Stimulated activated naive CD4-positive, alpha-beta T cell treated with Interleukin-2 at 50 U/mL for 16 hours (primary cell): ENCODE measurements at places on chromosomes 3 and 15.

GRCh38 chr3:195007766-195008165, 263.2 kb downstream of the XXYLT1 start:
- DNase-seq: no peak

DNA sequence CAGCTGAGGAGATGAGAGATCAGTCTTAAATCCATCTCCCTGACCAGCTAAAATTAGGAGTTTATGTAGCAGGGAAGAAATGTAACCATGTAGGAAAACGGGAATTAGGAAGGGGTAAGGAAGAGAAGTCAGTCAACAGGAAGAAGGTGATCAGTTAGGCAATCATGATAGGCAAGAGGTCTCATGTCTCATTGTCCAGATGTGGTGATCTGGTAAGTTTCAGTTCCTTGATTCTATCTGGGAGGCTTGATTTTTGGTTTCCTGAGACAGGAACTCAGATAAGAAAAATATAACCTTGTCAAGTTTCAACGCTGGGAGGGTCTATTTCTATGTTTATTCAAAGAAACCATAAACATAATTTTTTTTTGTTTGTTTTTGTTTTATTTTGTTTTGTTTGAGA, 40.3 kb upstream of the TBC1D5 start:
- no peak for DNase-seq

DNA sequence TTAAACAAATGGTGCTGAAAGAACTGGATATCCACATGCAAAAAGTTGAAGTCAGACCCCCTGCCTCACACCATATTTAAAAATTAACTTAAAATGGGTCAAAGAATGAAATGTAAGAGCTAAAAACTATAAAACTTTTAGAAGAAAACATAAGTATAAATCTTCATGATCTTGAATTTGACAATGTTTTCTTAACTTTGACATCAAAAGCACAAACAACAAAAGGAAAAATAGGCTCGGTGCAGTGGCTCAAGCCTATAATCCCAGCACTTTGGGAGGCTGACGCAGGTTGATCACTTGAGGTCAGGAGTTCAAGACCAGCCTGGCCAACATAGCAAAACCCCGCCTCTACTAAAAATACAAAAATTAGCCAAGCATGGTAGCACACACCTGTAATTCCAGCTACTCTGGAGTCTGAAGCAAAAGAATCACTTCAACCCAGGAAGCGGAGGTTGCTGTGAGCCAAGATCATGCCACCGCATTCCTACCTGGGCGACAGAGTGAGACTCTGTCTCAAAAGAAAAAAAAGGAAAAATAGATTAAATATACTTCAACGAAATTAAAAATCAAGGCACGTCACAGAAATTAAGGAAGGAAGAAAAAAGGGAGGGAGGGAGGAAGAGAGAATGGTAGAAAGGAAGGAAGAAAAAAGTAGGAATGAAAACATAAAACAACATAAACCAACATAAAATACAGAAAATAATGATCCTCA, 1.5 kb downstream of the RAB27A start:
- no peak for DNase-seq

- DNase-seq: no peak
Observed at GRCh38 chr3:128550113-128550440, 57.1 kb upstream of the GATA2 start.

- no peak for DNase-seq
Observed at GRCh38 chr3:148360051-148360450, 337.7 kb upstream of the AGTR1 start.

DNA sequence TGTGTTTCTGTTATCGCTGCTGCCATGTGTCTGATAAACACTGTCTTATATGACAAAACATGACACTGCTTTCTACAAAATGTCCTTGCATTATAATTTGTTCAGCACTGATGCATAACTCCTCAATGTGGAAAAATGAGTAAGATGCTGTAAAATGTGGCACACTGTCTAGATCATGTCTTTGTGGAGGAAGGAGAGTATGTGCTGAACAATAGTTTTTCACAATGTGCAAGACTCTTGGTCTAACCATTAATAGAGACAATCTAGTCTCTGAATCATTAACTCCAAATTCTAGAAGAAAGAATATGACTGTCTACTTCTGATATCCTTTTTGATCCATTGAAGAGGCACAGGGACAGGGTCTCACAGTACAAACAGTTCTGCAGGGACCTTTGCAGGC, 127.9 kb upstream of the RARB start:
- no peak for DNase-seq

DNA sequence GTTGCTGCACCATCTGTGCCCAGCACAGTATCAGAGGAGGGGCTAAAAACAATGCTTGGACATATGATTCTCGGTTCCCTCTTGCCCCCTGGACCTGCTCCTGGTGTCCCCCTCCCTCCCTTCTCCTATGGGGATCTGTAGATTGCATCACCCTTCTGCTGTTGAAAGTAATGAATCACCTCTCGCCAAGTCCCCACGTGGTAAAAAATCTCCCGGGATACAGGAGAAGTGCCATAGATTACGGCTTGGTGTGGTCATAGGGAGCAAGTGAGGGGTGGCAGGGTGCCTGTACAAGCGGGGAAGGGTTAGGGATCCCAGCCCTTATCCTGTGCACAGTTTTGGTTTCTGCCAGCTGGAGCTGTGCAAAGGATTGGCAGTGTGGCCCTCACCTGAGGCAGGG, 37.7 kb downstream of the AMOTL2 start:
- no peak for DNase-seq

DNA sequence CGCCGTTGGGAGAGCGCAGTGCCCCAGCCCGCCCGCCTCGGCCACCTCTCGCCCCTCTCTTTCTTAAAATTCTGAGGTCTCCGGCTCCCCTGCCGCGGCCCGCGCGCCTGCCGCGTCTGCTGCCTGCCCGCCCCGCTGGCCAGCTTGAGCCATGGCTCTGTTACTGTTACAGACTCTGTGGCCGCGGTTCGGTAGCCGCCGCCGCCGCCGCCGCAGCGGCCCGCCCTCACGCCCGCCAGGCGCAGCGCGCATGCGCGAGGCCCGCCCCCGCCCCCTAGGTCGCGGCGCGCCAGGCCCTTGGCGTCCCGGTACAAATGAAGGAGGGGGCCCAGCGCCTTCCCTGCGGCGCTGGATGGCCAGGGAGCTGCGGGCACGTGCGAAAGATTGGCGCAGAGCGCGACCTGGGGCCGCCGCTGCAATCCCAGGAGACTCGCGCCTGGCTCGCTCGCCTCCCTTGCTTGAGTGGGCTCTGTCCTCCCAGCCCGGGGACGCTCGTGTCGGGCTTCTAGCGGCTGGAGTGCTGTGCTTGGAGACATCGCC, at the start of gene ONECUT1:
Gene ONECUT1 (minus strand): TSS at position 168 of the 540 bp plus-strand sequence. CDS start 452 bp downstream, outside the sequence.
- DNase-seq: peak; percentile 22

- no peak for DNase-seq
Observed at GRCh38 chr15:92083190-92083589, 229.7 kb downstream of the SLCO3A1 start.

DNA sequence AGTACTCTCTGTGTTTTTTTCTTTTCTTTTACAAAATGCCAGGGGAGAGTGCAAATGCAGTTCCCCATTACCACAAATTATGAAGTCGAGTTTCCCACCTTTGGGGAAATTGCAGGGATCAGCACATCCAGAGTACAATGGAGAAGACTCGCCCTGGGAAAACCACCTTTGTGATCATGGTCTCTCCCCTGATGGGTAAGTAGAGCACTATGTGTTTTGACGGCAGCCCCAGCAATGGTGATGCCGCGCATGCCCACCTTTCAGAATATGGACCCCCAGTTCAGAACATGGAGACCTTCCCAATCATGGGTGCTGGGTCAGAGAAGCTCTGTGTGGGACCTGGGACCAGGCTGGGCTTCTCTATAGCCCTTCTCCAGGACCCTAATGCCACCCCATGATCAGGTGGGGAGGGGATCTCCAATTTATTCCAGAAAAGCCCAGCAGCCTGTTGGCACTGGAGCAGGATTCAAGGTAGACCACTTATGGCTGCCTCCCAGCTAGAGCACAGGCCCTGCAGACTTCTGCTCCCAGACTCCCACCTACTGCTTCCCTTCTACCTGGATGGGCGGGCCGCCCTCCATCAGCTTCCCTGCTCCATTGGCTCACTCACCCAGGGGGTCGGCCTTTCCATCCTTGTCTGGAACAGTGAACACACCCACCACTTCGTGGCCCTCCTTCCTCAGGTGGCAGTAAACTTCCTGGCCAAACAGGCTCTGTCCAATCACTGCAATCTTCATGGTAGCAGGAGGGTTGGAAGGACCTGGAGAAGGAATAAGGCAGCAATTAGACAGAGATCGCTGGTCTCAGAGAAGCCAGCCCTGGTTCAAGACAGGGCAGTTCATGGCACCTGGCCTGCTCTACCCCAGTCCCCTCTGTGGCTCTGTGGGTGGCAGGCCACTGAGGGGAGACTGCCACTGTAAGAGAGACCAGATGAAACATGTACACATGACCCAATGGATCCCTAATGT, 19.9 kb downstream of the ALDH1L1 start:
- DNase-seq: no peak

DNA sequence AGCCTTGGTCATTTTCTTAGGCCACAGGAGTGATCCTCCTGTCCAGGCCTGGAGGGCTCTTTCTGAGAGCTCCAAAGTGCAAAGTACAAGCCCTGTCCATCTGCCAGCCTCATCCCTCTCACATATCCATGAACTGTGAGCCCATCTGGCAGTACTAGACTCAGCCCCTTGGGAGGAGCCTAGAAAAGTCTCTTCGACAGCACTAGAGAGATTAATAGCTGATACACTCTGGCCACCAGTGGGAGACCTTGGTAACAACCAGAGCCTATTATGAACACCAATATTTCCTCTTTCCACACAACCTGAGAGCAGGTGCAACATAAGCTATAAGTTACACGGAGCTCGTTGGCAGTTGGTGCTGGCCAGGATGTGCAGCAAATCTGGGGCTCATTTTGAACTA, 59.5 kb upstream of the DCLK3 start:
- DNase-seq: no peak

- DNase-seq: no peak
Observed at GRCh38 chr3:81554388-81554787, 207.1 kb downstream of the GBE1 start.

DNA sequence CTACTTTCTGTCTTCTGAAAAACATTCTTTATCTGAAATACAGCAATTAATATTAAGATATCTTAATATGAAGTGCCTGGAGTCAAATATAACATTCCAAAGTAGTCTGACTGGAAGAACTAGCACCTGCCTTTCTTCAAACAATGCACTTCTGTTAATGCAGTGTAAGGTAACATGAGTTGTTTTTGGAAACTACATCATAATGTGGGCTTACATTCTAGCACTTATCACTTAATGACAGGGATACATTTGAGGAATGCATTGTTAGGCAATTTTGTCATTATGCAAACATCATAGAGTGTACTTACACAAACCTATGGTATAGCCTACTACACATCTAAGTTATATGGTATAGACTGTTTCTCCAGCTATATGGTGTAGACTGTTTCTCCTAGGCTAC, 49.2 kb downstream of the SLC15A2 start:
- DNase-seq: no peak

GRCh38 chr3:112813723-112814171, 32.9 kb downstream of the CD200R1L start:
- no peak for DNase-seq

GRCh38 chr3:115239717-115240116, 92.6 kb upstream of the ZBTB20 start:
- DNase-seq: no peak

DNA sequence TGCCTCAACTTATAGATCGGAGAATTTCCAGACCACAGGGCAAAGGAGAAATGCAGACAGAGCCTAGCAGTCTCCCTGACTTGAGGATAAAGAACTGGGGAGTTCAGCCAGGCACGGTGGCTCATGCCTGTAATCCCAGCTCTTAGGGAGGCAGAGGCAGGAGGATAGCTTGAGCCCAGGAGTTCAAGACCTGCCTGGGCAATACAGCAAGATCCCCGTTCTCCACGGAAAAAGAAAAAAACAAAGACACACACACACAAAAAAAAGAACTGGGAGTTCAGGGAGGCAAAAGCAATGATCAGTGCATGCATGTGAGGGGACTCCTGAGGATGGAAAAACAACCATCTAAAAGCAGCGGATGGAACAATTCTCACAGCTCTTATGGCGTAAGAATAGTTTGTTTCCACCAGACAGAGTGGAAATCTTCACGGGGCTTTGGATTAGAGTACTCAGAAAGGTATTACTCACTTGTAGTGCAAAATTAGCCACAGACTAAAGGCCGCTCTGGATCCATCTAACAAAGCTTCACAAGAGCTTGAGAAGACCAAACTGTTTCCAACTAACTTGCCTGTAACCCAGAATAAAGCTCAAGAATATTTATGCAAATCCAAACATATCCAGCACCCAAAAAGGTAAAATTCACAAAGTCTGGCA, 16.3 kb downstream of the SEC11A start:
- no peak for DNase-seq

DNA sequence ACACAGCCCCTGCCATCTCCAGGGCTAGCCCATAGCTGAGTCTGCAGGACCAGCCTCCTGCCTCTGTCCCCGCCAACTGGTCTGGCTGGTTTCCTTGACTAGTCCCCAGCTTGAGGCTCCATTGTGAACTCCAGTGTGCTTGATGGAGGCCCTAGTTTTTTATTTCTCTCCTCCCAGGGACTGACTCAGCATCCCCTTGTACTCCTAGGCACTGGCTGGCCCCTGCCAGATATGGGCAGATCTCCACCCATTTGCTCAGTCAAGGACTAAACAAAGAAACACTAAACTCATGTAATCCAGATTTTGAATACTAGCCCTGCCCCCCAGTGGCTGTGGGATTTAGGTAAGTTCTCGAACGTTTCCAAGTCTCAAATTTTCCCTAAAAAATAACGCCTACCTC, 415.4 kb upstream of the RORA start:
- no peak for DNase-seq

- DNase-seq: no peak
Observed at GRCh38 chr3:38549957-38550840, 54.1 kb downstream of the EXOG start.

- DNase-seq: no peak
Observed at GRCh38 chr3:142310439-142310838, 85.1 kb upstream of the GK5 start.

DNA sequence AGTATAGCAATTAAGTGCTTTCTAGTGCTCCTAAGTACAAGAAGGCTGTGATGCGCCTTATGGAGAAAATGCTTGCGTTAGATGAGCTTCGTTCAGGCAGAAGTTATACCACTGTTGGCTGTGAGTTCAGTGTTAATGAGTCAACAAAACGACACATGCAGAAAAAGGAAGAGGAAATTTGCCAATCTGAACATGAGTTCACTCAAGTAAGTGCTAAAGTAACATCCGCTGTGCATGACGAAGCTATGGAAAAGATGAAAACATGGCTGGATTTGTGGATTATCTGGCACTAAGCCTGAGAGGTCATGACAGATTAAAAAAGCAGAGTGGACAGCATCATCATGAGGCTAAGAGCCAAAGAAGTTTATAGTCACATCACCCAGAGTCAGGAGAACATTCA, 36.9 kb downstream of the SH3BP5 start:
- no peak for DNase-seq

GRCh38 chr15:72341361-72341760, 21.4 kb upstream of the CELF6 start:
- no peak for DNase-seq

- DNase-seq: no peak
Observed at GRCh38 chr3:13881536-13882410, 1.9 kb upstream of the WNT7A start.

DNA sequence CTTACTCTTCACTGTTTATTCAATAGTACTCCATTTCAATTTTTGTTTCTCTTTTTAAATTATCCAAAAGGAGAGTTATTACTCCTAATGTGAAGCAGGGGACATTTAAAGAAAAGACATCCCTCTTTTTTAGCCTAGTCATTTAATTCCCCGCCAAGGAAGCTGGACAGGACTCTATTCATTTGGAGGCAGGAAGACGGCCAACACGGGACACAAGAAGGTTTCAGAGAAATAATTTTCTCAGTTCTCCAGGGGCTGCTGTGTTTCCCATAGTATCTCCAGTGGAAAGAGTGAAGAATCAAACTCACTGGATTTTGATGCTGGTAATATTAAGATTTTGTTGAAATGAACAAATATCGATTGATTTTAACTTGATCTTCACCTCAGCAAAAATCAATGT, 833.7 kb downstream of the ROBO2 start:
- DNase-seq: no peak
